ENCODE measurements at places on chromosomes 7 and 10.

- no peak for DNase-seq
Observed at GRCh38 chr10:26627324-26627723, 70.2 kb upstream of the PDSS1 start.

- no peak for DNase-seq
Observed at GRCh38 chr7:43044511-43044910, 67.9 kb upstream of the HECW1 start.

DNA sequence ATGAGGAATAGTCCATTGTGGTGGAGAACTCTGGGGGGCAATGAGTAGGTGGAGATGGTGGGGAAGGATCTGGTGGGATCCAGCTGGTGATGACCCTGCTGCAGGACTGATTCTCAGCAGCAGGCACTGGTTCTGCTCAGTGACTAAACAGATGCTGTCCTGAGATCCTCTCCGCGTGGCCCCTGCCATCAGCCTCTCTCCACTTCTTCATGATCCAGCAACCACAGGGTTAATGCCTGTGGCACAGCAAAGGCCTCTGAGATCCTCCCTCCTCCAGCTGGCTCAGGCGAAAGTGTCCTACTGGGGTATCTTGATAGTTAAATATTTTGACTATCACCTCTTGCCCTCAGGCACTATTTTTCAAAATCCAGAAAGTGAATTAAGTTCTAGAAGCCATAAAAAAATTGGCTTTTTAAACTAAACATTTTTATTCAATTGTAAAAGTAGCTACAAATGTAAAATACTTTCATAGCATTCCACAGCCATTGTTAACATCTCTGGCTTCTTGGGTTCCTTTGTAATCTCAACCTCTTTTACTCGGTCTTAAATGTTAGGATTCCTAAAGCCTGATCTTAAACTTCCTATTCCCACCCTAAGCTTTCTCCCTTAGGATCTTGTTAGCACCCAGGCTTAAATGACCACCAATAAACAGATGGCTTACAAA lies 13.1 kb downstream of the PLAU start:
- no peak for DNase-seq

GRCh38 chr7:108413782-108414492 lies 42.3 kb downstream of the NRCAM start:
- DNase-seq, result no peak

- no peak for DNase-seq
Observed at GRCh38 chr7:79709574-79710409, 256.3 kb upstream of the MAGI2 start.

Measured in stimulated activated CD4-positive, alpha-beta T cell treated with anti-CD3 and anti-CD28 coated beads, Interleukin-4, amount 100 ng/mL, for 1 hour (primary cell).